ENCODE measurements at places on chromosomes 11 and 22.

- DNase-seq: peak; percentile 81
Observed at GRCh38 chr11:60831143-60831500, 10.8 kb upstream of the CCDC86 start.

GRCh38 chr11:131787119-131787518 lies 416.7 kb downstream of the NTM start:
- no peak for DNase-seq

GRCh38 chr22:23218867-23219251 lies 38.5 kb downstream of the BCR start:
- DNase-seq: peak; percentile 58

- DNase-seq: no peak
Observed at GRCh38 chr11:70381872-70382861, 16.2 kb upstream of the CTTN start.

- DNase-seq: no peak
Observed at GRCh38 chr22:39631381-39632286, 61.1 kb downstream of the CACNA1I start.

GRCh38 chr11:107563702-107564101 lies 1.8 kb downstream of the ALKBH8 start:
- DNase-seq: peak; percentile 49

- DNase-seq: no peak
Observed at GRCh38 chr11:85776951-85777602, 33.9 kb downstream of the SYTL2 start.

DNA sequence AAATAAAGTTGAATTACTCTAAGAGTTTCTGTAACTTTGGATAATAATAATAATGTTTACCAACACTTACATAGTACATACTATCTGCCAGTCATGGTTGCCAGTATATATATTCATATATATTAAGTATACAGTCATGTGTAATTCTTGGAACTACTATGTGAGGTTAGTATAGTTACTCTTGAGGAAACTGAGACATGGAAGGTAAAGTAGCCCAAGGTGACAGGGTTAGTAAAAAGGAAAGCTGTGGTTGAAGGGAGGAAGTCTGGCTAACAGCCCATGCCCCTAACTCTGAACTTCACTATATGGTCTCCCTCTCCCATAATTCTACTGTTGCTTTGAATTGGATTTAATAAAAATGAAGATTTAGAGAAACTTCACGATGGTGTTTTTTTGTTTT lies 24.9 kb downstream of the FDX1 start:
- no peak for DNase-seq

GRCh38 chr11:118226296-118226695 lies 1.5 kb upstream of the JAML start:
- no peak for DNase-seq

DNA sequence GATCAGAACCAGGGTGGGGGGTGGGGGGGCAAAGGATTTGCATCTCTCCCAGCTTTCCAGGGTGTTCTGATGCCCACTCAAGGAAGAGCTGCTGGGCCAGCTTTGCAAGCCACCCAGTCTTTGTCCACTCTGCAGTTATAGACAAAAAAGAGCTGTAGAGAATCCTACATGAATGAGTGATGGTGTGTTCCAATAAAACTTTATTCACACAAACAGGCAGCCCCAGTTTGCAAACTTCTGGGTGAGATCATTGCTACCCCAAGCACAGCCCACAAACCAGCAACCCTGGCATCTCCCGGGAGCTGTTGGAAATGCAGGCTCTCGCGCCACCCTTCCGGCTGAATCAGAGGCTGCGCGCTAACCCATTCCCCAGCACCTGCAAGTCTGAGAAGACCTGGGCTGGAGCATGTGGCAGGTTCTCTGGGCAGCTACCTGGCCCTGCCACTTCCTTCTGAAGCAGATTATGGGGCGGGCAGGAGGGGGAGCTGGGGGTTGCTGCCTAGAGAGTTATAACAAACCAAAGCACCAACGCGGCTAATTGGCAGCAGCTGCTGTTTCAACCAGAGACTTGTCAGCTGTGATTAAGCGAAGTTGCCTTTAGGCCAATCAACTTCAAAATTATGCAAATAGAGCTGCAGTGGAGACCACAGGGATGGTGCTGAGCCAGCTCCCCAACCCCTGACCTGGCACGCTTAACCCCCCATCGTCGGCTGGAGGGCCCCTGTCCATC lies 3.8 kb upstream of the SHISAL1 start:
- no peak for DNase-seq

DNA sequence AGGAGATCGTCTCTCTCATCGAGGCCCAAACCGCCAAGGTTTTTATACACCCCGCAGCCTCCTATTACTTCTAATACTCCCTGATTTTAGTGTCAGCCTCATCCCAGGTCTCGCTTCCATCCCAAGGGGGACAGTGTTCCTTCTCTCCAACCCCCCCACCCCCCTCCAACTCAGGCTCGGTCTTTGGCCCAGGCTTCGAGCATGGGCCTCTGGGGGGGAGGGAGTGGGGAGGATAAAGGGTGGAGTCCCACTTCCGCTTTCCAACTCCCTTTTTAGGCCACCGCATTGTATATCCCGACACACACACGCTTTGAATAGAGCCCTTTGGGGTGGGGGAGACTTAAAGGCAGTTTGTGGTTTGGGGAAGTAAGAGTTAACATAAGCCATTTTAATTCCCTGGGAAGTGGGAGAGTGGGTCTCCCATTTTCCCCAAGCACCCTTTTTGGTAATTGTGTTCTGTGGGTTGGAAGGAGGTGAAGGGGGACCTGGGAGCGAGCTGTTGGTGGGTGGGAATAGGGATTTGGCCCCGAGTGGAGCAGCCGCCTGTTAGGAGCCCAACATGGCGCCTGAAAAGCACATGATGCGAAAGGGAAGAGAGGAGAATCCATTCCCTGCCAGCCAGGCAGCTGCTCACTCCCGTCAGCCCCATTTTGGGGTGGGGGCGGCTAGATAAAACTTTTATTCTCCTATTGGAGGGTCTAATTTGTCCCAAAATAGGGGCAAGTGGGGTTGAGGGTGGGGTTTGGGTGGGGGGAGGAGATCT lies 844 bp downstream of the PCF11 start:
- peak; percentile 41 for DNase-seq

GRCh38 chr22:26665813-26666231 lies 8.4 kb downstream of the MIAT start:
- DNase-seq: no peak

- no peak for DNase-seq
Observed at GRCh38 chr22:16987822-16988221, 20.2 kb downstream of the GAB4 start.

DNA sequence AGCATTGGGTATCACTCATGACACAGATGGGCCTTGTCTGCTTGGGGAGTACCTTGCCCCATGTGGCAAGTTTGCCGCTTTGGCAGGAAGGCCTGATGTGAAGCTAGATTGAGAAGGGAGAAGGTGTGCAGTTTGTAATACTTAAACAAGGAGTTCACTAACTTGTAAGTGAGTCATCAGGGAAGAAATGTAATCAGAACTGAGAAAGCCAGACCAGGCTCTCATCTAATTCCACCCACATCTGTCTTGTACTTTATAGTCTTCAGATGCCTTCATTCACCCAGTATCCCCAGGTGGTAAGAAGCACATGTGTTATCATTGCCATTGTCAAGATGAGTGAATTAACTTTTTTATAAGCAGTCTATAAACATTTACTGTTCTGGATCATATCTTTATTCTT lies 116.0 kb upstream of the DDI1 start:
- no peak for DNase-seq

GRCh38 chr22:33906475-33906874 lies 13.8 kb downstream of the LARGE1 start:
- DNase-seq: no peak

GRCh38 chr22:40721266-40721665 lies 42.0 kb downstream of the MCHR1 start:
- DNase-seq: peak; percentile 35

DNA sequence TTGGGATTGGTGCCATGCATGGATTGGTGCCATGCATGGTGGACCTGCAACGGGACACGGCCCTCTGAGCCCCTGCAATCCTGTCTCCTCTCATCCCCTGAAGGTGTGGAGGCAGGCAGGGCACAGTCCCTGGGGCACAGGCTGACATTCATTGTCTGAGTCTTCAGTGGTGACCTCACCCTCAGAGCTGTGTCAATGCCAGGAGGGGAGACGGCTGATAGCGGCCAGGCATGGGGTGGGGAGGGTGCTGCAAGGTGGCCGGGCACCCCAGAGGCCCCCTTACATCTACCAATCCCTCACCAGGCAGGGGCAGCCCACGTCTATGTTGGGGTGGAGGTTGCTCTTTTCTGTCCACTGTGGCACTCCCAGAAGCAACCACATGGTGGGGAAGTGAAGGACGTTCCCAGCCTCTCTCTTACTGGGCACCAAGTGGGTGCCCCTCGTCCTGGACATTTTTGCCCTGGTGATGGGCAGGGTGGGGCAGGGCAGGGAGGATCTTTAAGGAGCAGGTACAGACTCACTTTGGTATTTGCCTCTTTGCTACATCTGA lies 47.6 kb downstream of the NECTIN1 start:
- DNase-seq: no peak

GRCh38 chr11:17161515-17161914 lies 46.3 kb downstream of the PIK3C2A start:
- DNase-seq: no peak

- no peak for DNase-seq
Observed at GRCh38 chr11:66470015-66470414, 3.3 kb downstream of the PELI3 start.
